HFFc6 (cell line): ENCODE measurements at places on chromosomes 7 and 10. TPM values are rescaled to one million over a fixed set of nuclear protein-coding genes. Genes with fewer than 3 reads are reported as not detected.

GRCh38 chr7:84294847-84295455, 100.4 kb upstream of the SEMA3A start:
- DNase-seq = no peak

GRCh38 chr7:12896316-12896715, 208.9 kb downstream of the ARL4A start:
- no peak for DNase-seq

DNA sequence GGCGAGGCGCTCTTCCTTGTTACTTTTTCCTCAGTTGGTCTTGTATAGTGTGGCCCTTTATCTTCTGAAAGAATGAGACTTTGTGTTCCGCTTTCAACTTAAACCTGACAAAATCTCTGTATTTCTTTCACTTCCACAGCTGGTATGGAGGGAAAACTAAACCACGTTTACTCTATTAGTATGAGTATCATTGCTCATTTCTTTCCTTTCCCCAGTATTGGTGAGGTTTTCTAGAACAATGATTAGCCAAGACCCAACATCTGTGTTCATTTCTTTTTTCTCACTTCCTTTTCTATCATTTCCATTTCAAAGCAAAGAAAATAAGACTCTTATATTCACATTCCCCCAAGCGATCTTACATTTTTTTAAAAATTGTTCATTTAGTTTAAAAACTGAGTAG, 165.3 kb downstream of the PAXIP1 start:
- no peak for DNase-seq

Gene NPY
- total RNA-seq = not detected in 3 replicates

Gene GDF2
- total RNA-seq = not detected in 3 replicates
